Activated T-cell treated with anti-CD3 and anti-CD28 coated beads, Interleukin-2, amount 50 U/mL, for 4 hours (primary cell): ENCODE measurements at places on chromosomes 7 and 10. TPM values are rescaled to one million over a fixed set of nuclear protein-coding genes. Genes with fewer than 3 reads are reported as not detected.

DNA sequence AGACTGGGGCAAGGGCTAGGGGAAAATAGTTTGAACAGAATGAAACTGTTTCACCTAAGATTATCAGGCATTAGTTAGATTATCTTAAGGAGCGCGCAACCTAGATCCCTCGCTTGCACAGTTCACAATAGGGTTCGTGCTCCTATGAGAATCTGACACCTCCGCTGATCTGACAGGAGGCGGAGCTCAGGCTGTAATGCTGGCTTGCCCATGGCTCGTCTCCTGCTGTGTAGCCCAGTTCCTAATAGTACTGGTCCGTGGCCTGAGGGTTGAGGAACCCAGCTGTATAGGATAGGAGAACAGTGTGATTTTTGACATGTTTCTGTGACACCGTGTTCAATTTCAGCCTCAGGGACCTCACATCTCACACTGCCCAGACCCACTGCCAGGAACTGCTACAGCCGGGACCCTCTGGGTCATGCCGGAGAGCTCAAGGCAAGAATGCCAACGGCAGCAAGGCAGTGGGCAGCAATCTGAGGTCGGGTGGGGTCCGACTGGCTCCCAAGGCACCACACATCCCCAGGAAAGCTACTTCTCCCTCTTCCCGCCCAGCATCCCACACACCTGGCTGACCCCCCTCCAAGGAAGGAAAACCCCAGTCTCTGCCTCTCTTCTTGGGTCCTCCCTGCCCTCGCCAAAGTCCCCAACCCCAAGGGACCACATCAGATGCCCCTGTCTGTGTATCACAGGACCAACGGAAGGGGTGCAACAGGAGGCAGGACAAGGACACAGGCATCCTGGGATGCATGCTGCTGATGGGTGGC, 31.7 kb downstream of the CAMK2B start:
- no peak for DNase-seq

GRCh38 chr7:124784879-124785818, 19.6 kb upstream of the GPR37 start:
- DNase-seq: no peak

GRCh38 chr7:117888627-117889026, 15.4 kb upstream of the CTTNBP2 start:
- DNase-seq: no peak

- no peak for DNase-seq
These were observed 974.0 kb upstream of the GHITM start for GRCh38 chr10:83165265-83165664.

- DNase-seq: no peak
These were observed 73.3 kb downstream of the CXCL12 start for GRCh38 chr10:44311563-44312051.

DNA sequence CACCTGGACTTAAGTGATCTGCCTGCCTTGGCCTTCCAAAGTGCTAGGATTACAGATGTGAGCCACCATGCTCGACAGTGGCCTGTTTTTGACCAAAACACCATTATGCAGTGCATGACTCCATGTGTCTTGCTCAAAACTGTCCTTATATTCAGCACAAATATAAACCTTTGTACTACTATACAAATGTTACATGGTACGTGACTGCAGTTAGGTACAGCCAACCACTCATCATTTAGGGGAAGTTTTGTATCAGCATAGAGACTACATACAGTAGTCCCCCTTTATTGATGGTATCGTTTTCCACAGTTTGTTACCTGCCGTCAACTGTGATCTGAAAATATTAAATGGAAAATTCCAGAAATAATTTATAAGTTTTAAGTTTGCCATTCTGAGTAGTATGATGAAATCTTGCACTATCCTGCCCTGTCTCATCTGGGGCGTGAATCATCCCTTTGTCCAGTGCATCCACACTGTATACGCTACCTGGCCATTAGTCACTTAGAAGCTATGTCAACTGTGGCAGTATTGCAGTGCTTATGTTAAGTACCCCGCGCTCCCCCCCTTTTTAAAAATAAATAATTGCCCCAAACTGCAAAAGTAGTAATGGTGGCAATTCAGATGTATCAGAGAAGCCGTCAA, 23.3 kb upstream of the ZNF282 start:
- DNase-seq: no peak

DNA sequence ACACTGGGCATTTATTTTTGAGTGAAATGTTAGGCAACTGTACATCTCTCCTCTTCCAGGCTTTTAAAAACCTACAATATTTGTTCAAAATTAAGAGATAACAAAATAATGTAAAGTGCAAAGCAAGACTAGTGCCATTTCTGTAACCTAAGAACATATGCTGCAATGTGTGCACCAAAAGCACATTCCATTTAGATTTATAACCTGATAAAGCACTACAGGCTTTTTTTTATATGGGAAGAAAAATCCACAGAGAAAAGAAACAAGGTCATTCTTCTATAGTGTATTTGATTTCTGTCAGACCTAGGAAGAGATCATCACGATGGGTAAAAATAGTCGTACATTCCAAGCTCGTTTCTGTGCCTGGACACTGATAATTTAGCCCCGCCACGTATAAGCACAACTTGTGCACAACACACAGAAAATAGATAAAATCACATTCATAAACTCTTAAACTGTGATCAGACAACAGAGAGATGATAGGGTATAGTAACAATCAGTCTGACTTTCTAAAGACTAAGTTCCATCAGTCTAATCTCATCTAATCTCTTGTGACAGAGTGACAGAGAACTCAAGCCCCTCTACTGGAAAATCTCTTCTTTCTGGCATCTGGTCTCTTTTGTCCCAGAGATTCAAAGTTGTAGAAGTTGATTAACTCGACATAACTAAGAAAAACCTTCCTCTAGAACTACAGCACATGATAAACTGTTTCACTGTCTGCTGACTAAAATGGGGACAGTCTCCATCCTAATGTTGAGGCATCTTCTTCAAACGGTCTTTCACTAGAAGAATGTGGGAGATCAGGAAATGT, 6.7 kb downstream of the LAMB1 start:
- no peak for DNase-seq

DNA sequence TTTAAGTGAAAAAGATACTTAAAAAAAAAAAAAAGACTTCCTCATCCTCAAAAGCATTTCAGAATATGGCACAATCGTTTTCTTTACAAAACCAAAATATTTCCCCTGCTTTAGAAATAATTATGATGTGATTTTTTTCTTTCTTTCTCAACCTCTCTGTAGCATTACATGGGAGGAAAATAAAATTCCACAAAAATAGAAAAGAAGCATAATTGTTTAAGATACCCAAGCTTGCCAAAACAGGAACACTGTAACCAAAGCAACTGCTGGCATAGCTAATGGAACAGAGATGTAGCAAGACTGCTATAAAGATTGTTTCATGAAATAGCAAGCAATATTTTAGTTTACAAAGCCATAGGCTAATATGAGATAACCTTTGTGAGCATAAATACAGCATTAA, 75.6 kb upstream of the GPR22 start:
- DNase-seq: no peak

DNA sequence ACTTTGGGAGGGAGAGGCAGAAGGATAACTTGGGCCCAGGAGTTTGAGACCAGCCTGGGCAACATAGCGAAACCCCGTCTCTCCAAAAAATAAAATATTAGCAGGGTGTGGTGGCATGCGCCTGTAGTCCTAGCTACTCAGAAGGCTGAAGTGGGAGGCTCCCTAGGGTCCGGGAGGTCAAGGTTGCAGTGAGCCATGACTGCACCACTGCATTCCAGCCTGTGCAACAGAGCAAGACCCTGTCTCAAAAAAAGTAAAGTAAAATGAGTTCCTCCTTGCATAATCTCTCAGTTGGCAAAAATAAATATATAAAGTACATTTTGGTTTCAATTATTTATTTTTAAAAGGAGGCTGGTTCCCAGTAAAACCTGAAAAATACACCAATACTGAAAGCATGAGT, 11.8 kb downstream of the NANOS1 start:
- no peak for DNase-seq

The PILRA gene
- 1.1 TPM for total RNA-seq
